HCT116 (cell line): ENCODE measurements at places on chromosomes 13 and 19. TPM values are rescaled to one million over a fixed set of nuclear protein-coding genes. Genes with fewer than 3 reads are reported as not detected.

ENOX1 gene
- 4.5 TPM for total RNA-seq

- DNase-seq, result no peak
Measured at GRCh38 chr19:41219924-41220567, 1.0 kb downstream of the AXL start.

KIRREL2 gene
- total RNA-seq, result 1.3 TPM

DNA sequence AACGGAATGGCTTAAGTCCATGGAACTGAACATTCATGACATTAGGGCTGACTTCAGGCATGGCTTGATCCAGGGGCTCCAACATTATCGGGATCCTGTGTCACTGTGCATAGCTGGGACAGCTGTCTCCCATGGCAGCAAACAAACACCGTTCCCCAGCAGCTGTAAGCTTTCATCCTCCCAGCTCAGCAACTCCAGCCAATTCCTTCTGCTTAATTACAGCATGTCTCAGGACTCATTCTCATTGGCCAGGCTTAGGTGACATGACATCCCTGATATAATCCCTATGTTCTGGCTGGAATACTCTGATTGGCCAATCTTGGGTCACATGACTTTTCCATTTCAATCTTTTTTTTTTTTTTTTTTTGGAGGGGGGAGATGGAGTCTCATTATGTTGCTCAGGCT lies 10.9 kb upstream of the TLE5 start:
- DNase-seq, result peak; percentile 81

BBC3 gene
- total RNA-seq, result 45.0 TPM

DNA sequence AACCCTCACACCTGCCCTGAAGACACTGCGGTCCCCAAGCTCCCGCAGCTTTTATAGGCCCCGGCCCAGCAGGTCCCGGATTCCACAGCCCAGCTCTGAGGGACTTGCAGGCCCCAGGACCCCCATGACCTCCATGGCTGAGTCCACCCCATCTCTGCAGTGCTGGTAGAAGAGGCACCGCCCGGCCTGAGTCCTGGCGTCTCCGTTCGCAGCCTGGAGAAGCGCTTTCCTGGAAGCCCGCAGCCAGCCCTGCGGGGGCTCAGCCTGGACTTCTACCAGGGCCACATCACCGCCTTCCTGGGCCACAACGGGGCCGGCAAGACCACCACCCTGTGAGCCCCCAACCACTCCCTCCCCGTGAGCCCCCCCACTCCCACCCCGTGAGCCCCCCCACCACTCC lies 9.2 kb downstream of the ABCA7 start:
- DNase-seq, result no peak

C19orf85 gene
- total RNA-seq, result 0.34 TPM

DNA sequence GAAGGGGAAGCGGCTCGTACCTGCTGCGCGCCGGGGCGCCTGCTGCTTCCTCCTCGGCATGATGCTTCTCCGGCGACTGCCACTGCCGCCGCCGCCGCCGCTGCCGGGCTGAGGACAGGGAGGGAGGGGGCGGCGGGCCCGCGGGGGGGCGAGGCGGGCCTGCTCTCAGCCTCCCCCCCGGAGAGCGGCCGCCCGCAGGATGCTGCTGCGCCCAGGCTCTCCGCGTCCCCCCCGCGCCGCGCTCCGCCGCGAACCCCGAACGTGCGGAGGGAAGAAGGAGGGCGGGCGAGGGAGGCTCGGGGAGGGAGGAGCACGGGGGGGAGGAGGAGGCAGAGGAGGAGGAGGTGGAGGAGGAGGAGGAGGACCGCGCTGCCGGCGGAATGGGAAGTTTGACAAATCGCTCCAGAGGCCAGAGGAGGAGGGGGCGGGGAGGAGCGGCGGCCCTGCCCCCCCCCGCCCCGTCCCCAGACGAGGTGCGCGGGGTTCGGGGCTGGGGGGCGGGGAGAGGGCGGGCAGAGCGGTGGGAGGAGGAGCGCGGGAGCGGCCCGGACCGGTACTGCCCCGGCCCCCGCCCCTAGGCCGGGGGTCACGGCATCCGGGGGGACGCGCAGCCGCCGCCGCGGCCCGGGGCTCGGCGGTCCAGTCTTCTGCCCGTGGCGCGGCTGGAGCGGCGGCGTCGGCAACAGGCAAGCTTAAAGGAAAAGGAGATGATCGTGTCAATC lies at the start of gene TSHZ3:
Gene TSHZ3, minus strand, starts transcription at position 277 of the 722 bp plus-strand sequence. Its CDS starts 217 bp downstream, at position 60.
- no peak for DNase-seq

GRCh38 chr13:98686270-98686669 lies 66.2 kb downstream of the SLC15A1 start:
- DNase-seq, result no peak

GRCh38 chr13:20057963-20058362 lies 99.4 kb downstream of the ZMYM2 start:
- DNase-seq, result no peak

GRCh38 chr13:25982907-25983306 lies 68.9 kb downstream of the SHISA2 start:
- DNase-seq, result no peak

DNA sequence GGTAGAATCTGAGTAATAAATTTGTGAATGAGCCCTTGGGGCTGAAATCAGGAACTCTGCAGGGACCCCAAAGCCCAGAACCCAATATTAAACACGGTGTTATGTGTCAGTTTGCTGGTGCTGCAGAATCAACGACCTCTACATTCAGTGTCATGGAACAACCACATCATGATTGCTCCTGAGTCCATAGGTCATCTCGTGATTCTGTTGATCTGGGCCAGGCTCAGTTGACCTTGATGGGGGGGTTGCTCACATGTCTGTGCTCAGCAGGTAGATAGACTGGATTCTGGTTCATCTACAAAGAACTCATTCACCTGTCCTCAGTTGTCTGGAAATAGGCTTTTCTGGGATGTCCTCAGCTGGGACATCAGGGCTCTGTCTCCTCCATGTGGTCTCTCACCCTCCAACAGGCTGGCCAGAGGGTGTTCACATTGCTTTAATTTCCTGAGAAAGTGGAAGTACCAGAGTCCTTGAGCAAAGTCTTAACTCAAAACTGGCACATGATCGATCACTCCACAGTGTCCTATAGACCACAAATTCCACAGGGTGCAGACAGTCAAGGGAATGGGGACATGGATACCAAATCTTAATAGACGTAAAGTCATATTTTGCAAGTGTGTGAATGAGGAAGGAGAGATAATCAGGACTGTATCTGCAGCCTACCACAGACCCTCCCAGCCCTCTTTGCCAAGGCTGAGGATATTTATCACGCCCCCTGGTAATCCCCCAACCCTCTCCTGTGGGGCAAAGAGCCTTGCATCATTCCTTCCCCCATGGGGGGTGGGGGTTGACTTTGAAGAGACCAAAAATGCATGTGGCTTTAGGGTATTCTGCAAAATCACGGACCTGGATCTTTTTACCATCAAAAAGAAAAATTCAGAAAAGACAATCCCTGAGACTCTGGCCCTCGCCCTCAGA lies 39.3 kb upstream of the IGFL1 start:
- no peak for DNase-seq

YJEFN3 gene
- 25.3 TPM for total RNA-seq
